Activated CD4-positive, CD25-positive, alpha-beta regulatory T cell treated with anti-CD3 and anti-CD28 coated beads, Interleukin-2, amount 50 U/mL, for 16 hours (primary cell): ENCODE measurements at places on chromosomes 2 and 18.

DNA sequence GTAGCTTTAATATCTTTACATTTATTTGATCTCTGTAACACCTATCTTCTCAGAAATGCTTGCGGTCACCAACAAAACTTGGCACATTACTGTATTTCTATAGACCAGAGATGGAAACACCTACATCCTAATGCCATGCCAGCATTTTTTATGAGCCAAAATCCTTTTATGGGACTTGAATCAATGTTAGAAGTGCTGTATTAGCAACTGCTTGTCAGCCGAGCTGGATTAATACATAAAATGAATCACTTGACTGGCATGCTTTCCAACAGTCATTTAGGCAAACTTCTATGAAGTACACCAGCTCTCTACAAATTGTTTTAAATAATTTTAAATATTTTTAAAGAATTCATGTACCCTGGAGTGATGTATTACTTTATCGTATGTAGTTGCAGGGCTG is 272.9 kb upstream of the NRP2 start:
- DNase-seq: no peak

- no peak for DNase-seq
Measured at GRCh38 chr18:58049000-58049688, 5.1 kb downstream of the NEDD4L start.

GRCh38 chr2:231684314-231685223 is 23.8 kb upstream of the PTMA start:
- DNase-seq: no peak

DNA sequence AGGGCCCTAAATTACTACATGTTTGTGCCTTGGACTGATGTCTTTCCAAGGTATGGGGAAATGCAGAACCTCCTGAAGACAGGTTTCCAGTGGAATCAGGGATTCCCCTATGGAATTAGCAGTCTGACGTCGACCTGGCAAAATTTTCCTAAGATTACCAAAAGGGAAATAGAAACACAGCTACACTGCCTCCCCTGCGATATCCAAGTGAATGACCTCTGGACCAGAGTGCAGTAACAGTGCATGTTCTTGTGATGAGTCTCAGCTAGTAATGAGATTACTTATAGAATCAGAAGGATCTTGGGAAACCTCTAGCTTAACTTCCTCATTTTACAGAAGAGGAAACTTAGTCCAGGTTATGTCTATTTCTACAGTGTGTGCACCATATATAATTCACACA is 21.3 kb upstream of the CHST9 start:
- no peak for DNase-seq
